ENCODE measurements at places on chromosomes 6 and 20. TPM values are rescaled to one million over a fixed set of nuclear protein-coding genes. Genes with fewer than 3 reads are reported as not detected.

MUCL3 gene
- not detected for polyA plus RNA-seq

- DNase-seq = no peak
These were observed 2.1 kb downstream of the C20orf144 start for GRCh38 chr20:33664085-33664761.

CENPQ gene
- polyA plus RNA-seq = 4.7 TPM

DNA sequence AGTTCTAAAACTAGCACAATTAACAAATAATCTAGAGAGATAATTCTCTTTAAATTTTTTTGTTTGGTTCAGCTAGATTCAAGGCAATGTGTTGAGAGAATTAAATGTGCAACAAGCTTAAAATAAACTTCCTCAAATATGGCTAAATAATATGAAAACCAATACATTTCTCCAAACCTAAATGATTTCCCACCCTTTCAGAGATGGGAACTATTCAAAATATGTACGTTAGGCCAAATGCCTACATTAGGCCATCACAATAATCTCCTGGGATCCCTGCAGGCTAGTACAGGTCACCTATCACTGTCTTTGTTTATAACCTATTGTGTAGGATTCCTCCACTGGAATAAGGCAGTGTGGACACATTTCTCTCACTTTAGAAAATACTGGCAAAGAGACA lies 1.7 kb downstream of the FAXC start:
- DNase-seq = no peak

TPBG gene
- polyA plus RNA-seq = 104 TPM

All from BJ (cell line).